Activated B cell treated with CpG ODN at 0.5 μM for 24 hours (primary cell): ENCODE measurements at places on chromosomes 3 and 15. TPM values are rescaled to one million over a fixed set of nuclear protein-coding genes. Genes with fewer than 3 reads are reported as not detected.

Gene ZFAND6
- 95.5 and 101 TPM in 2 replicates for total RNA-seq

Gene NR2E3
- not detected in 2 replicates for total RNA-seq

Gene RBM6
- total RNA-seq = 160 and 172 TPM in 2 replicates

Gene EFCC1
- not detected in 2 replicates for total RNA-seq

Gene ZNF445
- total RNA-seq = 17.3 and 19.5 TPM in 2 replicates

Gene IL17RD
- total RNA-seq = not detected in 2 replicates

- no peak for DNase-seq
These were observed 19.2 kb downstream of the GRIP2 start for GRCh38 chr3:14520967-14521366.

DNA sequence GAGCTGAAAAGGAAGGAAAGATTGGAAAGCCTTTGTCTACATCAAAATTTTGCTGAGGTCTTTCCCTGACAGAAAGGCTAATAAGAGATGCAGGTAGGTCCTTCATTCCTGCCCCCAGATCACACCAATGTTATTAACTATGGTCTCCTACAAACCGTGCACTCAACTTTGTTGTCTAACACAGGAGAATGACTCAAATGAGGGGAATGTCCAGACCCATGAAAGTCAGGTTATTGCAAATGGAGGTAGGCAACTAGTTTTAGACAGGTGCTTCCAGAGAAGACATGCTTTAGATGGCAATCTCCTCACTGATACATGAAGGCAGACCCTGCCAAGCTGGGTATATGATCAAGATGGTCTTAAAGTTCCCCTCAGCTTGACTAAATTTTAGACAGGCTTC is 51.0 kb downstream of the NFKBIZ start:
- DNase-seq = no peak

DNA sequence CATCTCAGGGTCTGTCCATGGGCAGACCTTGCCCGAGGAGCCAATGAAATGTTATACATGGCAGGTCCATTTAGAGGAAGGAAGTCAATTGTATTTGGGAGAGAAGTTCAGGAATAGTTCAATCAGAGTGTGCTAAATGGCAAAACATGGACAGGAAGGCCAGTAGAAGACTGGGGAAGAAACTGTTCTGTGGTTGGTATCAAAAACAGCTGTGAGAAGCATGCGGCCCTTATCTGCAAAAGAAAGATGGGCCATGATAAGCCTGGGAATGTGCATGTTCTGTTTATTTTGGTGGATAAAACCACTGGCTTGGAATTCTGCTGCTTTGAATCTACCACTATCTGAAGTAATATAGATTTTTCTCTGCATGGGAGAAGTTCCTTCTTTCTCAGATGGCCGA is 100.4 kb downstream of the MCTP2 start:
- DNase-seq = no peak

GRCh38 chr3:165624761-165625160 is 212.5 kb downstream of the BCHE start:
- DNase-seq = no peak

- no peak for DNase-seq
These were observed 29.1 kb upstream of the PDZRN3 start for GRCh38 chr3:73653877-73654276.

DNA sequence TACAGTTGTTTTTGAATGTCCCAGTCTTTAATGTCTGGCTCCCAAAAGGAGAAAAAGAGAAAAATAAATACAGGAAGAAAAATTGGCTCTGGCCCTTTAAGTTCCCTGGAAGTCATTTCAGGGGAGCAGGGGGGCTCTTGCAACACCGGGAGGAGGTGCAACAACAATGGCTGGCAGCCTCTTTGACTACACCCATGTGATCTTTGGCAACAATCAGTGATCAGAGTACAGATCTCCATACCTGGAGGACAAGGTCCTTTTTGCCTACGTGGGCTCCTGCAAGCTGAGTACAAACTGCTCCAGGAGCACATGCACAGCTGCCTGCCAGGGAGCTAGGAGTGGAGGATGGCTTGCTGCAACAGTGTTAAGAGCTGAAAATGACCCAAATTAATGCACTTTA is 63.9 kb downstream of the GLCE start:
- no peak for DNase-seq

- DNase-seq = no peak
These were observed 18.5 kb downstream of the CLDN11 start for GRCh38 chr3:170437176-170437575.

DNA sequence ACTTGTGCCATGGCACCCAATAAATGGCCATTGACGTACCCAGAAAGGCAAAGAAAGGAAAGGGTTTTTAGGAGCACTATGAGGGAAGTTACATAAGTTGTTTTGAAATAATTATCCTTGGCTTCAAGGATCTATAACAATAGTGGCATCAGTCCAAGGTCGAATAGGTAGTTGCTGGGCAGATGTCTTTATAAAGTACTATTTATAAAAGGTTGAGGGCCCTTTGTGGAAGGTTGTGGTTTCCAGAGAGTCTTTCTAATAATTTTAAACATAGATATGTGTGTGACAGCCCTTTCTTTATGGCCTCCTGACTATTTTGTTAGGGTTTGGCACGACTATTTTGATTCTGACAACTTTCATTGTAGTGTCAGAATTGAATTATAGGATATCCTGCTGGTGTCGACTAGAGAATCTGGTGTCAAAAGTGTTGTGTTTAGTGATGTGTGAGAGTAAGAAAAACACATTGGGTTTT is 260.5 kb downstream of the PYDC2 start:
- DNase-seq = no peak

DNA sequence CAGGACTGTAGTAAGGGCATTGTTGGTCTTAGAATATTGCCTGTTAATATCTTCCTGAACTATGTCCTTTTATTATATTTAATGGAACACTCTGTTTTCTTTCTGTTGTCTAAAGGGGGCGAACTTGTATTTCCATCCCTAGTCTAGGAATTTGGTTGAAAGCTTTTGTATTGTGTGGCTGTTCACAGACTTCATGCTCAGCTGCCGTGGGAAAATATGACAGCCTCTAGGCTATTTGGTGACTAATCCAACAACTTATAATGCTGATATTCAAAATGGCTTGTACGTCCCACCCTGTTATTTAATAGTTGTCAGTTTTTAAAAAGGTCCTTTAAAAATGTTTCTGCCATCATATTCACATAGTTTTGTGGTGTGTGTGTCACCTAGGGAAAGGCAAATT is 202.6 kb downstream of the KLHL25 start:
- DNase-seq = no peak

- DNase-seq = no peak
These were observed 54.4 kb downstream of the LRRK1 start for GRCh38 chr15:100973351-100974111.

DNA sequence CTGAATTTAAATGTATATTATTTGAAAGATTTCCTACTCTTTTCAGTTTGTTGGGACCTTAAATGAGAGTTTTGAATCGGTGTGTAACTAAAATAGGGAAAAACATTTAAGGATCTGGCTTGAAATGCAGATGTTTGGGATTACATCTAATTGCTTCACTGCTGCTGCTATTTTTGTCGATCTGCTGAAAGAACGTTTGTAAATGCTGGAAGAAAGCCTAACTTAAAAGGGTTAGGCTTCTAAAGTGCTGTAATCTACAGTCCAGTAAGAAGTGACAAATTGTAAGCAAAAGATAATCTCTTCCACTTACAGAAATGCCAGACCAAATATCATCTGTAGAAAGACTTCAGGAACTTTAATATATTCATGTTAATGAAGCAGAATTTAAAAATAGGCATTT is 691.6 kb downstream of the ZNF385D start:
- DNase-seq = no peak

- DNase-seq = no peak
These were observed 3.8 kb upstream of the KCNMB2 start for GRCh38 chr3:178532476-178532875.

- no peak for DNase-seq
These were observed 10.1 kb upstream of the RBM5 start for GRCh38 chr3:50078622-50079021.

- DNase-seq = no peak
These were observed 8.7 kb downstream of the CD86 start for GRCh38 chr3:122063908-122064307.

DNA sequence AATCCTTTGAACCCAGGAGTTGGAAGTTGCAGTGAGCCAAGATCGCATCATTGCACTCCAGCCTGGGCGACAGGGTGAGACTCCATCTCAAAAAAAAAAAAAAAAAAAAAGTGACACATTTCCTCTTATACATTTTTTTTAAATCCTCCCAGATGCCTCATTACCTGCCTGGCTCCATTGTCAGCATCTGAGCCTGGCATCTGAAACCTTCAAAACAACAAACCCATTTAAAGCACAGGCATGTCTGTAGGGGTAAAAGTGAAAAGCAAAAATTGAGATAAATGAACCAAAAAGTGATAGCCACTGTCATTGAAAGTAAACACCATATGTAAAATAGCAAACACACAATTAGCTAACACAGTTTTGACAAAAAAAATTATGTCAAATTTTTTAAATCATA is 38.6 kb downstream of the OSBPL10 start:
- no peak for DNase-seq

GRCh38 chr15:92690395-92690794 is 34.8 kb upstream of the FAM174B start:
- no peak for DNase-seq

GRCh38 chr3:55654123-55654760 is 167.1 kb upstream of the WNT5A start:
- no peak for DNase-seq
